ENCODE measurements at places on chromosomes 1 and 21.

GRCh38 chr21:39079617-39080016 is 103.6 kb downstream of the PSMG1 start:
- ATAC-seq, result no peak

GRCh38 chr1:65330021-65330420 is 20.7 kb downstream of the DNAJC6 start:
- ATAC-seq, result no peak

GRCh38 chr1:48931506-48932192 is 155.0 kb upstream of the BEND5 start:
- no peak for ATAC-seq

DNA sequence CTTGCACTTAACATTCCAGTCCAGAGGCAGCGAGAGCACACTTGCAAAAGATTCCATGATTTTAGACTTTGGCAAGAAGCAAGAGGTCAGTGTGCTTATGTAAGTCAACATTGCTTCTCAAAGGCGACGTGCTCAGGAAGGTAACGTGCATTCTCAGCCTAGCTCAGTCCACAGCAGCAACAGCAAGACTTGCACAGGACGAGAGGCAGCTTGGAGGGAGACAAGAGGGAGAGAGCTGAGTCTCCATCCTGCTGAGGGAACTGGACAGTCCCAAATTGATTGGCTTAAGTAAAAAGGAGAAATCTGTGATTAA is 56.5 kb downstream of the PTP4A2 start:
- ATAC-seq, result no peak

GRCh38 chr1:93686504-93687250 is 5.0 kb upstream of the BCAR3 start:
- no peak for ATAC-seq
